ENCODE measurements at places on chromosomes 16 and 17.

DNA sequence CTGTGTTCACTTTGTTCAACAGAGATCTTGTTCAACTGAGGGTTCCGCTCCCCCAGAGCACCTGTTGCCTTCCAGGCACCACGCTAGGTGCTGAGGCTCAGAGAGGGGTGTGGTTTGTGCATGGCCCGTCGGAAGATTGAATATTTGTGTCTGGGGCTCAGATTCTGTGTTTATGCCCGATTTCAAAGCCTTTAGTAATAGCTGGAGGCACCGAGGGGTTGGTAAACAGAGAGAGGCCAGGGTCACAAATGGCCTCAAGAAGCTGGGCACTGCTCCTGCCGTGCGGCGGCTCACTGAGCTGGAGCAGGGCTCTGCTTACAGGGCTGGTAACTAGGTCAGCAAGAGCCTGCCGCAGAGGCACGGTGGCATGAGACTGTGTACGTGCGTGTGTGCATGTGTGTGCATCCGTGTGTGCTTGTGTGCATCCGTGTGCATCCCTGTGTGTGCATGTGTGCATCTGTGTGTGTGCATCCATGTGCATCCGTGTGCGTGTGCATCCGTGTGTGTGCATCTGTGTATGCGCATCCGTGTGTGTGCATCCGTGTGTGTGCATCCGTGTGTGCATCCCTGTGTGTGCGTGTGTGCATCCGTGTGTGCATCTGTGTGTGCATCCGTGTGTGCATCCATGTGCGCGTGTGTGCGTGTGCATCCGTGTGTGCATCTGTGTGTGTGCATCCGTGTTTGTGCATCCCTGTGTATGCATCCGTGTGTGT, 5.4 kb downstream of the ITGAE start:
- no peak for DNase-seq

GRCh38 chr17:795276-795675, 13.1 kb downstream of the MRM3 start:
- DNase-seq, result no peak

DNA sequence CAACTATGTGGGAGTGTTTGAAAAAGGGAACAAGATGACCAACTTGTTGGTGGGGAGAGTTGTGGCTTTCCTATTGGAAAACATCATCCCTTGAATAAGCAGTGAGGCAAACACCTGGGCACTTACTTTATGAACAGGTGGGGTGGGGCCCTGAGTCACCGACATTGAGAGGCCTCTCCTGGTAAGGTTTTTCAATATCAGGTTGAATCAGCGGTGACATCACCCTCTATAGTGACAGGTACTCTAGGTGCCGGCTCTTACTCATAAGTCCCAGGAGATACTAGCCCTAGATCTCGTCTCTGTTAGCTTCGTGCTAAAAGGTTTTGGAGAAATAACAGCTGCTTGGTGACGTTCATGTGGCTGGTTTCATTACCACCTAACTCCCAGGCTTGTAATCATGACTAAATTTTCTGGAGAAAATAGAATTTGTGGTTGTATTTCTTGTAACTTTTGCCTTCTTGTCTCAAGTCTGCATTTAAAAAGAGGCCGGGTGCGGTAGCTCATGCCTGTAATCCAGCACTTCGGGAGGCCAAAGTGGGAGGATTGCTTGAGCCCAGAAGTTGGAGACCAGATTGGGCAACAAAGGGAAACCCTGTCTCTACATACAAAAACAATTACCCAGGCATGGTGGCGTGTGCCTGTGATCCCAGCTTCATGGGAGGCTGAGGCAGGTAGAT, 19.3 kb downstream of the CDH1 start:
- no peak for DNase-seq

DNA sequence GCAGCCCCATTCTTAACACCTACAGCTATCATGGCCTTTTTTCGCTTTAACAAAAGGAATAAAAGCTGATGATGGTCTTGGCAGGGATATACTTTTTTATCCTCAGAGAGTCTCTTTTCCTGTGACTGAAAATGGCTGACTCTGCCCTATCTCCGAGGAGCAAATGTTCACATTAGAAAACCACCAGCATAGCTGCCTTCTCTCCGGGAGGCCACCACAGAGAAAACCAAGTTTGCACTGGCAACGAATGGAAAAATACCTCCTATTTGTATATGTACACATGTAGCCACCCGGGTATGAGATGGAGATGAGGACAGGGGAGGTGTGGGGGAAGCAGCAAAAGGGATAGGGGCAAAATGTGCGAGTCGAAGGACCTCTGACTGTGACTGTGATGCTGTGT, 88.2 kb downstream of the STX8 start:
- DNase-seq, result no peak

DNA sequence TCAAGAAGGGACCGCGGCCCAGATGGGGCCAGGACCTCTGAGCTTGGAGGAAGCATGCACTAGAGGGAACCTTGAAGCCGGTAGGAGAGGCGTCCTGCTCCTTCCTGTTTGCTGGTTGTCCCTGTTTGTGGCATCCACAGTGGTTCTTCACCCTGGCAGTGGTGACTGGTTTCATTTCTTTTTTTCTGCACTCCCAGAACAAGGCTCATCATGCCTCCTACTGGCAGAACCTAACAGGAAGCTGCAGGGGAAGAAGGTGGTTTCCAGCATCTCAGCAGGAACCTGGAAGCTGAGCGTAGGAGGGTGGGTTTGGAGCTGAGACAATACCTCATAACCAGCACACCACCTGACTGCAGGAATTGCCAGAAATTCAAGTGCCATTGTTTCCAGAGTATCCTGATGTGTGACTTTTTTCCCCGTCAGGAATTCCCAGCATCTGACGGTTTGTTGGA, 5.8 kb downstream of the TMEM231 start:
- peak; percentile 94 for DNase-seq

DNA sequence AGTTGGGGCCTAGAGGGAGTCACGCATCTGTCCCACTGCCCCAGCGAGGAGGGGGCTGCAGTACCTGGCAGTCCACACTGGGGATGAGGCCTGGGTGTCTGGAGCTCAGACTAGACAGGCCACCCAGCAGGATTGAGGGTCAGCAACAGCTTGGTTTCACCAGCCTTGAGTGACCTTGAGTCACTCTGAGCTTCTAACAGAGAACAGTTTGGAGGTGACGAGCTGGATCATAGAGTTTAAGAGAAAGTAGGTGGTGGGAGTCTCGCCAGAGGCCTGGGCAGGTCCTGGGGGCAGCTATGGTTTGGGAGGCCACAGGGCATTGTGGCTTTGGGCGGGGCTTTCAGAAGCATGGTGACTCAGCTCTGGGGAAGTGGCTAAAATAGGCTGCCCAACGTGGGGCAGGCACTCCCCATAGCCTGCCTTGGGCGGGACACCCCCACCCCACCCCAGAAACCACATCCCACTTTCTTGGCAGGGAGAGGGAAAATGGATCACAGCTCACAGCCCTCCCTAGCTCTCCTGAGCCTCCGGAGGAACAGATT, 20.5 kb downstream of the CDC42EP4 start:
- peak; percentile 84 for DNase-seq

DNA sequence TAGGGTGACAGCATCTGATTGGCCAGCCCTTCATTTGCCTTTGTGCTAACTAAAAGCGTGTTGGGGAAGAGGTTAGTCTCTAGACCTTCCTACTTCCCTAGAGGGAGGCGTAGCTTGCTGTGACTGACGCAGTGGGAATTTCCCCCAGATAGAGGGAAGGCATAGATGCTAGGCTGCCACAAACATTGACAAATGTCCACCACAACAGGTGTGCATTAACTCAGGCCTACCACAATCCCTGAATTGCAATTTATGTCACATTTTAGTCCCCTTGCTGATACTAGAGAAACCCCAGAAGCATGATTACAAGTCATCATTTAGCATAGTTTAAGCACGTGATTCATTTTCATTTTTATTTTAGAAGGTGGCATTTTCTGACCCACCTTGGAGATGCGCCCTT, 76.3 kb upstream of the WSB1 start:
- peak; percentile 92 for DNase-seq

- DNase-seq, result peak; percentile 17
These were observed 5.5 kb upstream of the VKORC1 start for GRCh38 chr16:31099860-31100638.

DNA sequence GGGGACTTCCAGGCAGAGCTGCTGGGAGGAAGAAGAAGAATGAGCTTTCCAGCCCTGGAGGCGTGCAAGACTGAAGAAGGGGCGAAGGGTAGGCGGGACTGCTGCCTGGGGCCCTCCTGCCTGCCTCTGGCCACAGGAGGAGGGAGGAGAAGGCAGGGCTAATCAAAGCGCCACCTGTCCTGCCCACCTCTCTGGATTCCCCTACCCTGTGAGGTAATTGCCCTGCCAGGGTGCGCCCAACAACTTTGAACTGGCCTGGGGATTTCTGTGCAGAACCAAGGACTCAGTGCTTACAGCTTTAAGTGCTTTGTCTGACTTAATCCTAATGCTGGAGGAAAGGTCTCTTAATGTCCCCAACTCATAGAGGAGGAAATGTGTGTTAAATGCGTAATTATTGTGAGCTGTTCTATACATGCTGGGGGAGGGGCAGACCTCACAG, at the start of gene NOXO1:
NOXO1 (minus strand) TSS at position 72 of the 439 bp plus-strand sequence. CDS start 290 bp downstream, outside the sequence.
- no peak for DNase-seq

GRCh38 chr17:45301674-45302073, 15.1 kb downstream of the MAP3K14 start:
- DNase-seq, result no peak

DNA sequence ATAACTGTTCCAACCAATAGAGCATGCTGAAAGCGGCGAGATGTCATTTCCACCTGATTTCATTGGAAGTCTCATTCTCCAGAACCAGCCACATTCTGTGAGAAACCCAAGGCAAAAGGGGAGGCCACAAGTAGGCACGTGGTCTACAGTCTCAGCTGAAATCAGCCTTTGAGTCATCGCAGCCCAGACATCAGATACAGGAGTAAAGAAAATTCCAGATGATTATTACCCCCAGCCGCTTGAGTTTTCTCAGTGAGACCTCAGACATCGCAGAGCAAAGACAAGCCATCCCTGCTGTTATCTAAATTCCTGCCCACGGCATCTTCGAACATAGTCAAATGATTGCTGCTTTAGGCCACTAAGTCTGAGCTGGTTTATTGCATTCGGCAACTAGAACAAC, 23.1 kb downstream of the STAT3 start:
- peak; percentile 32 for DNase-seq

- no peak for DNase-seq
These were observed 72.7 kb upstream of the TNRC6C start for GRCh38 chr17:77885678-77886386.

- no peak for DNase-seq
These were observed 78.1 kb upstream of the BRD7 start for GRCh38 chr16:50446861-50447260.

DNA sequence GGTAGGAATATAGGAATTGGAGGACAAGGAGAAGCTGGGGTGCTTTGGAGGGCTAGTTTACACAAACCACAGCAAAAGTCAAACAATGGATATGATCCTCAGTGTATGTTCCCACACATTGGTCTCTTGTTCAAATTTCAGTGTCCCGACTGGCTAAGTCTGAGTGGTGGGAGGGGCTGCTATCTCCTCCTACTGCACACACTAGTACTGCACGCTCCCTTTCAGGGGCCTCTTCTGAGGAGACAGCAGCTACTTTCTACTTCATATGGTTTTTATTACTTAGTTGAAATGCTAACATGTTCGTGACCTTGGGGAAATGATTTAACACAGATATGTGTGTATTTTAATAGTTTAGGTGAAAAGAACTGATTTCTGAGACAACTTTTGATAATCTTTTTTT, 18.8 kb upstream of the KRT10 start:
- no peak for DNase-seq

DNA sequence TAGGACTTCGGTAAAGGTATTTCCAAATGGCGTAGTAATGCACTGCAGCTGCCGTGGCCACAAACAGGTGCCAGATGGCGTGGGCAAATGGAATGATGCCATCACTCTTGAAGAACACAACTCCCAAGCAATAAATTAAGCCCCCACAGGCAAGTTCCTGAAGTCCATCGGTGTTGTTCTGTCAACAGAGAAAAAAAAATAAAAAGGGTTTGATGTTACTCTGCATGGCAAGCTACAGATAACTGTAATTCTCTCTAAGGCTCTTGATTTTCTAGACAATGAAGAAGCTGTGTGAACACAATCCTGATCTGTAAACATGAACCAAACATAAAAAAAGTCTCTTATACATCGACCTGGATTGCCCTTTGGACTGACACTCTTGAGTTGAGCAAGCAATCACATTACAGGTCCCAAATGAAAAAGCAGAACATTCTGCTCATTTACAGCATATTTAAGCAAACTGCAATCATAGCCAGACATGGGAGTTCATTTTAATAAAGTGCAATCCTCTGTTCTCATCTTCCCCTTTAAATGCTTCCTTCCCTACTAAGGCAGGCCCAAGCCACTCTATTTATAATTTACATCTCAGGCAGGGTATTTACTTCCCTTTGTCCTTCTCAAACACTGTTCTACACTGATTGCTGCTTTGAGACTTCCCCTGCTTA, 27.1 kb downstream of the MMD start:
- peak; percentile 68 for DNase-seq

DNA sequence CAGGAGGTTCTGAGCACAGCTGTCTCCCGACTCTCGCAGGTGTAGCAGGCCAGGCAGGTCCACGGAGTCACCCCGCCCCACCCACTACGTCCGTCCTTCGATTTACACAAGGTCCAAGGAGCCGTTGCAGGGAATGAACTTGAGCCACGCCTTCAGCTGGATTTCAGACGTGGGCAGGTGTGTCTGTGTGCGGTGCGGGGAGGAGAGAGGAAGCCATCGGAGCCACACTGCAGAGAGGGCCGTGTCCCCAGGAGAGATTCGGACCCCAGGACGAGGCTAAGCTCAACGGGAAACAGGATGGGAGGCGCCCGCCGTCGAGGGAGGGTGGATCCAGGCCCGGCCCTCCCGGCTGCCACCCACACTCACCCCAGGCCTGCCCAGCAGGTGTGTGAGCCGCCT, 50.3 kb downstream of the RPH3AL start:
- DNase-seq, result no peak

DNA sequence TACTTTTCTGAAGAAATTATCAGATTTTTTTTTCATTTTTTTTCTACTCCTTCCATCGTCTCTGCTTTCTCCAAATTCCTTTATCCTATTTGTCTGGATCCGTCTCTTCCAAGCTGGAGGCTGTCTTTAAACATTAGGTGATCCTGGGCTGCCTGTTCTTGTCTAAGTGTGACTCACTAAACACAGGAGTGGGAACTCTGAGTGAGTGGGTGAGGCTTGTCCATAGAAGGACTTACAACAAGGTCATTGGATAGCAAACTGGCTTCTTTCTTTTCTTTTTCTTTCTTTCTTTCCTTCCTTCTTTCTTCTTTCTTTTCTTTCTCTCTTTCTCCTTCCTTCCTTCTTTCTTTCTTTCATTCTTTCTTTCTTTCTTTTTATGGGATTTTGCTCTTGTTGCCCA, 18.2 kb downstream of the ALOX15 start:
- DNase-seq, result peak; percentile 44

Measured in inflammatory macrophage treated with lipopolysaccharide for 4 hours (primary cell).